ENCODE measurements at places on chromosomes 7 and 10.

DNA sequence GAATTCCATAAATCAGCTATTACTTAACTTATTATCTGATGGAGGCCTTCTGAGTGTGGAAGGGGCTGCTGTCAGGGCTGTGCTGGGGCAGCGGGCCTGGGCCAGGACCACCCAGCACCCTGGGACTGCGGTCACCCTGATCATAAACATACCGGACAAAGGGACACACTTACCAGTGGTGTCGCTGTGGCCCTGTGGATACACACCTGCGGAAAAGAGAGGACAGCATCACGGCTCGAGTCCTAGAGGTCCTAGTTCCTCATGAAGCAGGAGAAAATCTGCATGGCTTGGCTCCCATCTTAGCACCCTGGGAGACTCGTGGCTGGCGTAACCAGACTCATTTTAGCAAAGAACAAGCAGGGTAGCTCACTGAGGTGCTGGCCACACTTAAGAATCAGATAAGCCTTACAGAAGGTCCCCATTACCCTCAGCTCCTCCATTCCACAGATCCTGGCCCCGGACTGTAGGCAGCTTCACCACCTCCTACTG lies 17.7 kb downstream of the IL15RA start:
- no peak for DNase-seq

- peak; percentile 46 for DNase-seq
These were observed 65.3 kb upstream of the ARID5B start for GRCh38 chr10:61835946-61836887.

GRCh38 chr10:57333880-57334279 lies 933.8 kb downstream of the IPMK start:
- no peak for DNase-seq

DNA sequence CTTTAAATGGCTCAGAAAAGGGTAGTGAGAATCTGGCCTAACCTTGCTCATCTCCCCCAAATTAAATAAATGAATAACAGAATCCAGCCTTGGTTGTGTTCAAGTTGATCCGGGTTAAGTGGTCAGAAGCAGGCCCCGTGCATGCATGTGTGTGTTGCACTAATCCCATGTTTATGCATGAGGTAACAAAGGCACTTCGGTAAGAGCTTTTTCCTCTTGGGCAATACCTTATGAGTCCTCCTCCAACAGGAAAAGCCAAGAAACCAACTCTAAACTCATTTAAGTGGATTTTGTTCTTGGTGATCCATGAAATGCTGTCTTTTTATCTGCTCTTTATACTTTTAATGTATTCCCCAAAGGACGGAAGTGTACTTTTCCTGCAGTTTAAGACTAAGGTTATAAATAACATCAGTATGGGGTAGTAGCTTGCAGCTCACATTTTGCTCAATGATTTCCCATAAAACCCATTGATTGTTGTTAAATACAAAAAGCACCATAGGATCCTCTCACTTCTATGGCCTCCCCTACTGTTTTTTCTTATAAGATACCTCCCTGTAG lies 104.9 kb upstream of the YAE1 start:
- no peak for DNase-seq

GRCh38 chr7:42700406-42701327 lies 211.2 kb downstream of the C7orf25 start:
- no peak for DNase-seq

GRCh38 chr10:59711871-59712494 lies 2.3 kb upstream of the SLC16A9 start:
- no peak for DNase-seq

- DNase-seq = no peak
These were observed 23.0 kb downstream of the BMPR1A start for GRCh38 chr10:86779220-86780017.

- DNase-seq = no peak
These were observed 73.1 kb downstream of the CRPPA start for GRCh38 chr7:16348251-16348650.

DNA sequence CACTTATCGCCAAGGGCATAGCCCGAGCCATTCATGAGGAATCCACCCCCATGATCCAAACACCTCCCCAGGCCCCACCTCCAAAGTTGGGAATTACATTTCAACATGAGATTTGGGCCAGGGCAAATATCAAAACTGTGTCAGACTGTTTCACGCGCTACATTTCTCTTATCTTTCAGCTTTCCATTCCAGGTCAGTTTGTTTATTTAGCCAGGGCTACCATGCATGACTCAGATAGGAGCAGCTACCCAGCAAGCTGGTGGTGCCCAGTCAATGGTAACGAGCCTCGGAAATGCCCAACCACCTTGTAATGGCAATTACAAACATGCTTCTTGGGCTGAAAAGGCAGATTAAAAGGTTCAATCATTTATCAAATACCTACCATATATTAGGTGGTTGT lies 43.6 kb upstream of the BAMBI start:
- DNase-seq = no peak

GRCh38 chr7:121032645-121033460 lies 44.3 kb downstream of the CPED1 start:
- DNase-seq = no peak

DNA sequence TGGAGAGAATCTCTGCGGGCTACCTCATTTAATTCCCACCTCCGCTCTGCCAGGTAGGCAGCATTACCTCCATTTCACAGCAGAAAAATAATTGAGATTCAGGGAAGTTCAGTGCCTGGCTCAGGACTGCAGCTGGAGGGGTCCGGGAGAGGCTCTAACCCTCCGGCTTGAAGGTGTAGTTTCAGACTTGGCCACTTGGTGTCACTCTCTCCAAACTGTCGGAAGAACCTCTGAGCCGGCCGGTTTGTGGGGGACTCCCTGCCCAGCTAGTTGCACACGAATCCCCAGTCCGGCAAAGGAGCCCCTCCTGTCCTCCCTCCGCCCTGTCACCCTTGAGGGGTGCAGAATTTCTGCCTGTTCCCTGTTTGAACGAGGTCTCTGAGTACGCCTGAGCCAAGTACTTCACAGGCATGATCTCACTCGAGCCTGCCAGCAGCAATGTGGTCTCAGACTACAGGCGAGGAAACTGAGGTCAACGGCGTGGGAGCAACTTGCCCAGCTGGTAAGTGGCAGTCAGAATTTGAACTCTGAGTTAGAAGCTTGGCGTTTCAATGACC lies 144.7 kb upstream of the ZNF716 start:
- DNase-seq = no peak

GRCh38 chr7:132162556-132163144 lies 413.6 kb downstream of the PLXNA4 start:
- no peak for DNase-seq

DNA sequence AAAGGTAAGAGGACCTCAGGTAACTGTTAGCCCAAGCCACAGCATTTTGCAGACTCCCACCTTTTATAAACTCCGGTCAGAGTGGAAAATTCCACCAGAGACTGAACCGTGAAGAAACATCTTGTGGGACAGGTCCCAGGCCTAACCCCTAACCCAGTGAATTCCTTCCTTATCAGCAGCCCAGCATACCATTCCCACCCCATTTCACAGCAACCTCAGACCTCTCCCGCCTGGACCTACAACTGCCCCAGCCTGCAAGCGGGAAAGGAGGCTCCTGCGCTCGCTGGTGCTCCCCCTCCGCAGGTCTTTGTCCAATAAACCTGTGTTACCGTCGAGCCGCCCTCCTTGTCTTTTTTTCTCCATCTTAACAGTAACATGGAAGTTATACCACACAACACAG lies 736.6 kb downstream of the MAGI2 start:
- DNase-seq = no peak

- DNase-seq = no peak
These were observed 825 bp downstream of the ADRB1 start for GRCh38 chr10:114044247-114045135.

- peak; percentile 83 for DNase-seq
These were observed 178.3 kb upstream of the KLF14 start for GRCh38 chr7:130912082-130912861.

All from SW480 (cell line).